ENCODE measurements at places on chromosomes 5 and 9. TPM values are rescaled to one million over a fixed set of nuclear protein-coding genes. Genes with fewer than 3 reads are reported as not detected.

The FUT7 gene
- 0.09 TPM for total RNA-seq

The ADGRD2 gene
- total RNA-seq = not detected

The FBXL7 gene
- not detected for total RNA-seq

The LRRTM2 gene
- 0.07 TPM for total RNA-seq

The SSBP2 gene
- 13.4 TPM for total RNA-seq

The CCT5 gene
- 581 TPM for total RNA-seq

The TOMM5 gene
- total RNA-seq = 193 TPM

The GDA gene
- total RNA-seq = not detected

The ETF1 gene
- total RNA-seq = 205 TPM

The LRRC26 gene
- not detected for total RNA-seq

The KCNIP1 gene
- not detected for total RNA-seq

The GLDC gene
- total RNA-seq = 1.1 TPM

The PCDHGB6 gene
- total RNA-seq = 0.14 TPM

The PRRT1B gene
- total RNA-seq = not detected

The SH2D3C gene
- total RNA-seq = 22.2 TPM

The IFNA21 gene
- total RNA-seq = not detected

The ZNF484 gene
- 7.7 TPM for total RNA-seq

The CTXN3 gene
- not detected for total RNA-seq

The MCIDAS gene
- not detected for total RNA-seq

The ACOT12 gene
- total RNA-seq = not detected

The PLAC8L1 gene
- 0.57 TPM for total RNA-seq

Measured in activated CD4-positive, alpha-beta T cell treated with anti-CD3 and anti-CD28 coated beads, Interleukin-2, amount 10 ng/mL, durations not matched to agents 24 days and 14 days (primary cell).